ENCODE measurements at places on chromosomes 1 and 21.

DNA sequence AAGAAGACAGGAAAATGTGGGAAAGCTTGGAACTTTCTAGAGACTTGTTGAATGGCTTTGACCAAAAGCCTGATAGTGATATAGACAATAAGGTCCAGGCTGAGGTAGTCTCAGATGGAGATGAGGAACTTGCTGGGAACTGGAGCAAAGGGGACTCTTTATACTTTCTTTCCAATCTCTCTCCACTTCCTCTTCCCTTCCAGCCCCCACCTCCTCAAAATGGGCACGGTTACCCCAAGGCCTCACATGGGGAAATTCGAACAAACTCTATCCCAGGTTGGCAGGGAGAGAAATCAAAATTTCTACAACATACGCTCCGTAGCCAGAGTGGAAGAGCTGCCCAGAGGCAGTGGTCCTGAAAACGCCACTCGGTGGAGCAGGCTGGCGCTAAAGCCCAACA is 15.2 kb downstream of the PPT1 start:
- DNase-seq = no peak

- DNase-seq = peak; percentile 90
These were observed 8.7 kb upstream of the LGR6 start for GRCh38 chr1:202184750-202185460.

GRCh38 chr1:17118706-17119075 is 560 bp downstream of the PADI2 start:
- no peak for DNase-seq

GRCh38 chr1:156461109-156461508 is 39.5 kb downstream of the MEF2D start:
- DNase-seq = no peak

All from activated CD8-positive, alpha-beta memory T cell treated with anti-CD3 and anti-CD28 coated beads, Interleukin-2, amount 50 U/mL, for 48 hours (primary cell).